Activated CD4-positive, CD25-positive, alpha-beta regulatory T cell treated with anti-CD3 and anti-CD28 coated beads, Interleukin-2, amount 50 U/mL, for 72 hours (primary cell): ENCODE measurements at places on chromosomes 5 and 9.

DNA sequence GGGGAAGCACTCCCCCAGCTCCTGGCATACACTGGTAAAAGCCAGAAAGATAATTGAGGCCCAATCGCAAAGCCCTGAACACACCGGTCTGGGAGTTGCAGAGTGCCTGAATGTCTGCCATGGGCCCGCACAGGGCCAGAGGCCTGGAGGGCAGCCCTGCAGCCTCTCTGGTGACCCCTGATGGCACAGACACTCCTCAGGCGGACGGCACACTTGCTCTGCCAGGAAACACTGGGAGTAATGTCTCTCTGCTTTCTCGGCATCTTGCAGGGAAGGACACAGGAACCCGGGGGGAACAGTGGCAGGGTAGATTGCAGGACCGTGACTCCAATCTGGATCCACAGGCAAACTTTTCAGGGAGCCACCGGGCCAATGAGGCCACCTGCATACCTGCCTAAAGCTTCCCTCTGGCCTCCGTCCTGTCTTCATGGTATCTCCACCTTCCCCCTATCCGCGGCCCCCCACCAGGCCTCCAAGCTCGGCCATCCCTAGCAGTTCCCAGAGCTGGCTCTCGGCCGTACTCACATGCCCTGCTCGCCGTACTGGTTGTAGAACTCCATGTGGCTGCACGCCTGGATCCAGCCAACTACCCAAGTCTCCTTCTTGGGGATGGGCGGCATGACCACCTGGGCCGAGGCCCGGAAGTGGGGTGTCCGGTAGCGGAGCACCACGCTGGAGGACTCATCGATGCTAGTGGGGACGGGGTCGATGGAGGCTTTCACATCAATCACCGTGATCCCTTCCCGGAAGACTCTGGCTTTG, 797 bp downstream of the FAM78A start:
- peak; percentile 47 for DNase-seq

- peak; percentile 17 for DNase-seq
Observed at GRCh38 chr5:1021136-1021968, 12.8 kb downstream of the NKD2 start.

DNA sequence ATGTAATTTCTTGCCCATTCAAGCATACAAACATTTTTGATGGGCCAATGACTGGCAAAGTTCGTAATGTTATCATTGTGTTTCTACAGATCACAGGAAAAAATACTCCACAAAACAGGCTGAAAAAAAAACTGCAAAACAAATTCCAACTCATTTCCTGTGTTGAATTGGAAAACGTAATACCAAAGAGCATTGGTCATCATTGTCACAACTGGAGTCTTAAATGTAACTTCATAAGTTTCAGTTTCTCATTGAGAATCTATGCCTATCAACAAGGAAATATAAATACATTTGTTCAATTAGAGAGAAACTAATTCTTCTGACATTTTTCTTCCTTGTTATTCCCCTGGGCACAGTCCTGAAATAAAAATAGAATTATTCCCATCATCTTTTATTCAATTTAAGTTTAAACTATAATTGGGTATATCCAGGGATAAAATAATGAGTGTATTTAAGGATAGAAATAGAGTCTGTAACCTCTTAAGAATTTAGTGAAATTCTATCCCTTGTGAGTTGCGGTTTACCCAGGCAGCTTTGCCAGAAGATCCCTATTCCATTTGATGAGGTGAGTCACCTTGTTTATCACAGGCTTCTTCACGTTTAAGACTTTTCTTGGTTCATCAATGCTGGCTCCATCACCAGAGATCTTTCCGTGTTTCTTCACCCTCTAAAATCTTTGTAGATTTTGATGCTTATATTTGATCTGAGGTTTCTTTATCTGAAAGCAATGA, 112.7 kb upstream of the ITGA1 start:
- DNase-seq, result no peak

DNA sequence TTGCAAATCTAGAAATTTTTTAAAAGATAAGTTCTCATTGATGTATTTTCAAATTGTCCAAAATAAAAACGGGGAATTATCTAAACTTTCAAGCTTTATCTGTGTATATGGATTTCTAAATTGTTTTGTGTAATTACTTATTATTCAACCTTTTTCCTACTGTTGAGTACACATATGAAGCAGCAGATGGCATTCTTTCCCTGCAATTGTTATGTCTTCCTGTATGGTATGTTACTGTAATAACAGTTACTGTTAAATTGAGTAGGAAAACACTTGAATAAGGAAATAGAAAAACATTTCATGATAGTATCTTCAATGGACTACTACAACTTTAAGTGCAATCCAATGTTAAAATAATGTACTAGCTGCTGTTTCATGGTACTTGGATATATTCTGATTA, 124.8 kb downstream of the RANBP17 start:
- DNase-seq, result no peak

DNA sequence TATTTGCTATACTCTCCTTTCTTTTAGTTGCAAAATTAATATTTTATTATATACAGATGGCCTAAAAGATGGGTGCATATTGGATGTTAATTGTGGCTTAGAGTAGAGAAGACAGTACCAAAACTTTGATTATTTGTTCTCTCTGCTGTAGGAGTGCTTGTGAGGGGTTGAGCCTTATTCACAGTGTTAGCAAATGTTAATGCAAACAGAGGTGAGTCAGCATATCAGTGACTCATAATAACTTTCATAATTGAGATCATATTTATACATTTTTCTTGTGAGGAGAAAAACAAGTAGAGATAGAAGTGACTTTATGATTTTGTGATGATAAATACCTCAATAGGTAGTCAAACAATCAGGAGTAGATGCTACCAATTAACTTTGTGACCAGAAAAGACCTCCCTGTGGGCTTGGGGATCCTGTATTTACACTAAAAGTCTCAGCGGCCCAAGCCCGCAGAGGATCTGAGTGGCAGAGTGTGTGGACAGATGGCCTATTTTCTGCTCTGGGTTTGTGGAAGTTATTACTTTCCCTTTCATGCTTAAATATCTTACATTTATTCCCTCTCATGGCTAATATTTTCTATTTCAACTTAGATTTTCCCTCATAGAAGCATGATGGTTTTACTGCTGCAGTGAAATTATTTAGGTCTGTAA, 226.5 kb downstream of the TAF11L14 start:
- no peak for DNase-seq

DNA sequence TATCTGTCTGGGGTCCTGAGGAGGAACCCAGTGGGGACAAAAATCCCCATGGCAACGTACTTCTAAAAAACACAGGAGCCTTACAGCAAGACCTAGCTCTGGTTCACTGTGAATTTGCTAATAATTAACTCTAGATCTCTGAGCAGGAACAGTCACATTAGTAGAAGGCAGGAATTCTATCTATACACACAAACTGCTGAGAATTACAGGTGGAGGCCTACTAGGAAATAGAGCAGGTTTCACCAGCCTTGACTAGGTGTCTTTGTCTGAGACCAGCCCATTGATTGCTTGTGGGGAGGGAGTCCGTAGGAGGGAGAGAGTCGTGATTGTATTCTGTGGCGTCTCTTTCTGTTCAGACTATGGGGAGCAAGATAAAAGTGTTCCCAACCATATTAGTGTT, 44.8 kb downstream of the PRLR start:
- DNase-seq, result no peak

DNA sequence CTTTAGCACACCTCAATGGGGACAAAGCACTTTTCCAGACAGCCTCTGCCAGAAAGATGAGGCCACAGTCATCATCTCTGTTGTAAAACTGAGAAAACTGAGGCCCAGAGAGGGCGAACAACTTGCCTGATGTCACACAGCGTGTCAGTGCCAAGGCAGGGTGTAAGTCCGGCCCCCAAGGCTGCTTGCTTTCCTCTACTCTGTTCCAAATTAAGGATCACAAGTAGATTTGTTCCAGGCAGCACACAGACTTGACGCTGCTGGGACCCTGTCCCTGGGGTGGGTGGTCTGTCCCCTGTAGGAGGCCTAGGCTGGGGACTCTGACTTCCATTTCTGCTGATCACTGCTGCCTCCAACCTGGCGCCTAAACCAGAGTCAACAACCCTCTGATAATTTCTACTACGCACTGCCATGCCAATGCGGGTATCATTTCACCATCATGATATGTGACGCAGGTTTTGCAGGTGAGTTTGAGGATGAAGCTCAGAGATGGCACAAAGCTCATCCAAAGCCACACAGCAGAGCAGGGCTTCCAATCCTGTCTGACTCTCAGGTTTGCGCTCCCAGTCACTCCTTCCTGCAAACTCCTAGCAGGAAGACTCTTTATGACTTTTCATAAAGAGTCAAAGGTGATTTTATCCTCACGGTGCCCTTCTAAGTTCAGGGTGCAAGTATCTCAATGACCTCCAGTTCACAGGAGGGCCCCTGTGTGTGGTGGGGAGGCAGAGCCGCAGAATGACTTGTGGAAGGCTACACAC, 13.5 kb upstream of the RALGDS start:
- DNase-seq, result no peak

DNA sequence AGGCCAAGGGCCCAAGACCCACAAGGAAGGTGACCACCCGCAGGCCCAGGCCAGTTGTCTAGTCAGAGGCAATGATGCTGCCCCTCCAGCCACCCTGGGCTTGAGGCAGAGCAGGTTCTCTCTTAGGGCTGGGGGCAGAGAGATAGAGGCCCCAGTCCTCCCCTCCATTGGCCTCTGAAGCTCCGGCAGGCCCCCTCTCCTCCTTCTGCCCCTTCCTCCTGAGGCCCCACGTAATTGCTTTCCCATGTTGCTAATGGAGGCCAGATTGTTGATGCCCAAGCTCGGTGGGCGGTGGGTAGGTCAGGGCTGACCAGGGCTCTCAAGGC, 26.6 kb upstream of the ENHO start:
- DNase-seq, result no peak

GRCh38 chr5:176176231-176176630, 62.0 kb upstream of the SIMC1 start:
- DNase-seq, result no peak

GRCh38 chr5:146890731-146891440, 12.3 kb upstream of the PPP2R2B start:
- no peak for DNase-seq

- DNase-seq, result no peak
Observed at GRCh38 chr9:26727471-26727870, 165.1 kb downstream of the CAAP1 start.

DNA sequence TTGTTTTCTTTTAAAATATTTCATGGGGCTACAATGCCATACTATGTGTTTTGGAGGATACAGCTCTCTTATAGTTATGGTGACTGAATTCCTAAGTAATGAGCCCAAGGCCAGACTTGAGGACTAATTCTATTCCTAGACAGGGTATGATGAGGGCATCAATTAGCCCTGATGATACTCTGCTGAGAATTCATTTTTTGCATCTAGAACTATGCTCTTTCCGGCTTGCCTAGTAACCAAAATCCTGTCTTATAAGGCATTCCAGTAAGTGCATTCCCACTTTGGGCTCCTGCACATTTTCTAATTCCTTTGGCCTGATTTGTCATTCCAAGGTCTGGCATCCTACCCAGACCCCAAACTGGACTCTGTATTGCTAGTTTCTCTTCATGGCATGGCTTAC, 62.4 kb downstream of the MAT2B start:
- no peak for DNase-seq

GRCh38 chr9:93476924-93477323, 23.5 kb upstream of the FAM120AOS start:
- DNase-seq, result no peak

DNA sequence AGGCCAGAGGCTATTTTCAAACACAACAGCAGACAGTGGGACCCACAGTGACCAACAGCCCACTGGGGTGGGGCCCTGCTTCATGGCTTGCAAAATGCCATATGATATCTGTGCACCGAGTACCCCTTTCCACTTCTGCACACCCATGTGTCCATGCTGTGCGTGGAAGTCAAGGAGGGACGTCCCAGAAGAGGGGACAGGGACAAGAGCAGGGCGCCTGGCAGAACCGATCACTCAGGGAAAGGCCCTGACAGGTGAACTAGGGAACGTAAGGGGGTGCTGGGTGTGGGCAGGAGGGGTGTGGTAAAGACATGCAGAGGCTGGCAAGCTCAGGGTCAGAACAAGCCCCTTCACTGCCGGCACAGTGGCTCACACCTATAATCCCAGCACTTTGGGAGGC, 7.6 kb upstream of the TTLL11 start:
- DNase-seq, result no peak

- DNase-seq, result no peak
Observed at GRCh38 chr5:2751592-2752021, at the start of gene IRX2. Gene IRX2 (minus strand): TSS chr5:2751677. CDS start chr5:2751413, 264 bp downstream.

DNA sequence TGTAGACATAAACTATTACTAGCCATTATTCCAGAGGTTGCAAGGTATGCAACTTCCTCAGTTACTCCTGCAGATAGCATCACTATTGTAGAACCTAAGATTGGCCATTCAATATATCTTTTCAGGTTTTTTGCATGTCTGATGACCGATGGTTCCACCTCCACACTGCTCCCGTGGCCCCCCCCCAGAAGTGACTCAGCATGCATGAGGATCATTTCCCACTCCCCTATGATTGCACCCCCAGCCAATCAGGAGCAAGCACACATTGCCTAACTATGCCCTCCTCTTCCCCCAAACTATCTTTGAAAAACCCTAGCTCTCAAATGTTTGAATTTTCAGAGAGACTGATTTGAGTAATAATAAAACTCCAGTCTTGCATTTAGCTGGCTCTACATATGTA, 601.4 kb upstream of the TLE4 start:
- DNase-seq, result no peak

- no peak for DNase-seq
Observed at GRCh38 chr9:70303268-70303667, 44.5 kb downstream of the SMC5 start.

- no peak for DNase-seq
Observed at GRCh38 chr5:34734326-34734725, 78.2 kb downstream of the RAI14 start.

GRCh38 chr9:3495855-3496254, 29.9 kb downstream of the RFX3 start:
- DNase-seq, result no peak

GRCh38 chr5:9316733-9317132, 229.1 kb downstream of the SEMA5A start:
- no peak for DNase-seq

DNA sequence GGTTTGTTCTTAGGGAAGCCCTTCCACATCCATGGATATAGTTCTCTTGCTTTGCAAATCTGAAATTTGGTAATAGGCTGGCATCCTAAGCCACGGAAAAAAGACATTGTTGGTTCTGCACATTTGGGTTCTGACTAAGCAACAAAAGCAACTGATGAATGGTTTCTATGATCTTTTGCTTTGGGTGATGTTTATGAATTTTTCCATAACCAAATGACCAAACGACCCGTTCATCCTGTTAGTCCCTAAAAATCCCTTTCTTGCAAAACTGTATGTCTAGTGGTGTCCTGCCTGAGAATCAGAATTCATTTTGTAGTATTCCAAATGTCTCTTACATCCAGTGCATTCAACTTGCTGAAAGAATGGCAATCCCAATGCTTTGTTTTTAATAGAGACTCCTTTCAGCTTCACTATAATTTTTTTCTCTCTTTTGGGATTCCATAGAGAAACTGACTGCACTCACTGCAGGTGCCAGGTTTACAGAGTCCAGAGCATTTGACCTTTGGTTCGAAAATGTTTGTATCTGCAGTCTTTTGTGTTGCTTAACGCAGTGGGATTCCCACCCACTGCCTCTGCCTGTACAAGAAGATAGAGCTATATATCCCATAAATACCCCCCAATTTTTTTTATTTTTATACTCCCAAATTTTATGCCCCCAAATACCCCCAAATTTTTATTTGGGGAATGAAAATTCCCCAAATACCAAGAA, 4.7 kb downstream of the SPTAN1 start:
- no peak for DNase-seq

- no peak for DNase-seq
Observed at GRCh38 chr9:21919377-21920362, 74.5 kb downstream of the CDKN2A start.

GRCh38 chr5:172199446-172199845, 5.5 kb downstream of the EFCAB9 start:
- no peak for DNase-seq
